Renal pelvis (tissue), 12 donors: ENCODE measurements at places on chromosomes 3 and 15.

DNA sequence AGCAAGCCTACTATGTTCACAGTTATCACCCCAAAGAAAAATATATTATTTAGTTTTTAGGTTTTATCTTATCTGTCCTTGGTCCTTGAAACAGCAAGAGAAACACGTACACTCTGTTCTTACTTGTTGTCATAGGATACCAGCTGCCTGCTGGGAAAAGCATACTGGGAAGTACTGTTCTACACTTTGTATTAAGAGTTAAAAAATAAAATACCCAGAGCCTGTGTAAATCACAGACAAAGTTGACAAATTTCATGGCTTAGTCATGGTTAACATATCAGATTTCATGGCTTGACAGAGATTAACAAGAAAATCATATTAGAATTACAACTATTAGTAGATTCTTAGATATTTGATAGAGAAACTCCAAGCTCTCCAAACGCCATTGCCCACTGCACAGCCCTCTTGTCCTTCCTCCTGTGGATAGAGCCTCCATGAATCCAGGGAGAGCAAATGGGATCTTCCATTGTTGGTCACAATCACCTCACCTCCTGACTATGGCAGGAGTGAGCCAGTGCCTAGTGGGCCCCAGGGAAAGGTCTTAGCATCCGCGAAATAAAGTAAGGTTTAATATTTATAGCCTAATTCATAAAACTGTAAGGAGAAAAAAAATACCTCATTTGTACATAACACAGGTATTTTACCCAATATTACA, 128.1 kb upstream of the WNT5A start:
- no peak for DNase-seq

DNA sequence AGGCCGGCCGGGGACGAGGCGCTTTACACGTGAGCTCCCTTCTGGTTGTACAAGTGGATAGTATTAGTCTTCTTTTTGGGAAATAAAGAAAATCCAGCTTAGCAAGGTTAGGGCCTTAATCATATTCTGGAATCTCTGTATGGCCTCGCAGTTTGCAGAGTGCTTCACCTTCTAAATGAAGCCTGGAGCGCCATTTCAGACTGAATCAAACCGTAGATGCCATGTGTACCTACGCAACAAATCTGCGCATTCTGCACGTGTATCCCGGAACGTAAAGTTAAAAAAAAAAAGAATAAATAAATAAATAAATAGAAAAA, 322 bp upstream of the P3H2 start:
- DNase-seq, result no peak

GRCh38 chr15:42184296-42184695, 23.8 kb downstream of the VPS39 start:
- no peak for DNase-seq

GRCh38 chr3:29332195-29332637, 51.3 kb downstream of the RBMS3 start:
- no peak for DNase-seq

GRCh38 chr3:31275038-31275572, 257.6 kb upstream of the STT3B start:
- DNase-seq, result peak; percentile 24

DNA sequence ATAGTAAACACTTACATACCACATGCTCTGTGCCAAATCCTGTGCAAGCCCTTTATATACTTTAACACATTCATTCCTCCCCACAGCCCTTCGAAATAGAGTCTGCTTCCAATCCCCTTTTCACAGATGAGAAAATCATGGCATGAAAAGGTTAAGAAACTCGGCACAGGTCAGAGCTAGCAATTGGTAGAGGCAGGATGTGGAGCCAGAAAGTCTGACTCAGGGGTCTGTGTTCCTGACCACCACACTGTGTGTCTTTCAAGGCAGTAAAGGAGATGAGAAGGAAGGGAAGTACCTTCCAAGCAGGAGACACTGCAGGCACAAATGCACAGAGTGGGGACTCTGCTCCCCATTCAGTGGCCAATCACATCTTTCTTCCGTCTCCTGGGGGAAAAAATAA, 61.1 kb downstream of the SCN11A start:
- no peak for DNase-seq

- no peak for DNase-seq
Observed at GRCh38 chr3:9388562-9389272, 8.7 kb upstream of the SETD5 start.

- no peak for DNase-seq
Observed at GRCh38 chr15:73928971-73929627, 2.8 kb downstream of the LOXL1 start.

GRCh38 chr3:62065985-62066693, 307.2 kb downstream of the FEZF2 start:
- no peak for DNase-seq

- DNase-seq, result no peak
Observed at GRCh38 chr3:67686069-67686468, 31.7 kb upstream of the SUCLG2 start.
